ENCODE measurements at places on chromosomes 5 and 9. TPM values are rescaled to one million over a fixed set of nuclear protein-coding genes. Genes with fewer than 3 reads are reported as not detected.

- peak; percentile 38 for DNase-seq
Measured at GRCh38 chr5:117013280-117013877, 438.8 kb upstream of the SEMA6A start.

- no peak for DNase-seq
Measured at GRCh38 chr5:40826489-40827187, 8.4 kb downstream of the RPL37 start.

GRCh38 chr5:52789378-52789777 lies 1.7 kb downstream of the ITGA1 start:
- DNase-seq, result no peak

- no peak for DNase-seq
Measured at GRCh38 chr5:156715287-156715686, 134.8 kb upstream of the PPP1R2B start.

DNA sequence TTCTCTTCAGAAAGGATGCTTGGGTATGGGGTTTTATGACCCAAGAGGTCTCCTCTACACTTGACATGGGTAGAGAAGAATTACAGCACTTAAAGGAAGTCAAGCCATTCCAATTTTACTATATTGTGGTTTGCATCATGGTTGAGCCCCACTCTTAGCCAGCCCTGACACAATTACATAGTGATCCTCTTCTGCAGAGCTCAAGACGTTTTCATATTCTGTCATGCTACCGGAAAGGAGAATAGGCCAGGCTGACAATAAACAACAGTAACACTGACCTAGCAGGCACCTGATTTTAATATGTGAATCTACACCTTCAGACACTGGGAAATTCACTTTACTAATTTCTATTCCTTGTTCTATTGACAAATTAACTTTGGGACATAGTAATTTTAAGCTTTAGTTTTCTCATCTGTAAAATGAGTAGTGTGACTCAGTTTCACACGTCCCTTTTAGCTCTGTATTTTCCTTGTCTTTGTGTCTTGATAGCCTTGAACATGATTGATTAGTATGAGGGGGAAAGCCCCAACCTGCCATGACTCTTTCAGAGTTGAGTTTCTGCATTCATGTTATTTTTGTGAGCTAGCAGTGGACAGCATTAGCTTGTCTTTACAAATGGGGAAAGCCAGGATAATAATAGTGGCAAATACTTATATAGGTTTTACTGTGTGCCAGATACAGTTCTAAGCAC lies 83.8 kb downstream of the SV2C start:
- DNase-seq, result no peak

- no peak for DNase-seq
Measured at GRCh38 chr5:67679184-67679841, 482.7 kb upstream of the CD180 start.

Gene NSUN2
- total RNA-seq, result 116 TPM

DNA sequence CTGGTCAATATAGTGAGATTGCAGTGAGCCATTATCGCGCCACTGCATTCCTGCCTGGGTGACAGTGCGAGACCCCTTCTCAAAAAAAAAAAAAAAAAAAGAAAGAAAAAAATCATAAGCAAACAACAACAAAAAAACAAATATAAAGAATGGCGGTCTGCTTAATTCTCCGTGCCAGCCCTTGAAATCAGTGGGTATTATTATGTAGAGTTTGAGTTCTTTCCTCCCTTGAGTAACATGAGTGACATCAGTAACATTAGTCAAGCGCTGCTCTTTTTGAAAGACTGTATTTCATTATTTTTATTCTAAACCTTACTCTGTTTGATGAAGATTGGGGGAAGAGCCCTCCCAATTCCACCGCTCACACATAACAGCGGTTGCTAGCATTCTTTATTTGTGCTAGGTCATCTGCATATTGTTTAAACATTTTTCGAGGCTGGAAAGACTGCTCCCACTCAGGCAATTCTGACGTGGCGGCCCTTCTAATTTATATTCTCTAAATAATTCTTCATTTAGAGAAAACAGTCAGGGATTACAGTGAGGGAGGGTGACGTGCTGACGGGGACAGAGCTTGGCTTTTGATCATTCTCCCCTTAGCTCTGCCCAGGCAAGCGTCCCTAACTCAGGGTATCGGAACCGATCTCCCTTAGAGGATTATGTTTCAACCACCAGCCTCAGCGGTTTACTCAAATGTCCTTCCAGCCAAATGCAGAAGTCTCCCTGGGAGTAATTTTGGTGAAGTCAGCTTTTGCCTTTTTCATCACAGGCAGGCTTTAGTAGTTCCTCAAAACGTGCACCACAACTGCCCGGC lies 860 bp upstream of the MARCHF6 start:
- no peak for DNase-seq

Gene TMOD1
- 0.72 TPM for total RNA-seq

DNA sequence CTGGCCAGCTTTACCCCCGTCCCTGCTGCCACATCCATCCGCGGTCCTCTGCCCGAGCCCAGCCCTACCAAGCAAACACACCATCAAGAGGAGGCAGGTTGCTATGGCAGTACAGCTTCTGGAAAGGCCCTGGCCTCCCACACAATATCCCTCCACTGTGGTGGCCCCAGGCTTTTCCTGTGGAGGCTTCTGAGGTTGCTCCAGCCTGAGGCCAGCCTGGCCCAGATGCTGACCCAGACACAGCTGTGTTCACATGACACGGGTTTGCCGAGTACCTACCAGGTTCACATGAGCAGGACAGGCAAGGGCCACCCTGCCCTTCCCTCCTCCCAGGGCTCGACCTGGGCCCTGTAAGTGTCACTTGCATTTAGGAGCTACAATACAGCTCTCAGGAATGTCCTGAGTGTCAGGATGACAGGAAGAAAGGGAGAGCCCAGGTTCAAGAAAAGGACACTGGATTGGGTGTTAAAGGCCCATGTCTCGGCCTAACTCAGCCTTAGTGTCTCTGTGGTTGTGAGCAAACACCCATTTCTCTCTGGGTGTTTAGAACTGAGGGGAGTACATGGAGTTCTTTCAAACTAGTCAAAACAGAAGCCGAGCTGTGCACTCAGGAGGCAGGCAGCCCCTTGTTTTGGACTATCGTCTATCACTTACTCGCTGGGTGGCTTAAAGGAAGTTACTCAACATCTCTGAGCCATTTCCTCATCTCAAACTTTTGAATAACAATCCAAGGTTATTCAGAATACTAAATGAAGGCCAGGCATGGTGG lies 40.2 kb downstream of the NAIF1 start:
- no peak for DNase-seq

- DNase-seq, result no peak
Measured at GRCh38 chr5:69359699-69360098, 9.6 kb downstream of the AK6 start.

DNA sequence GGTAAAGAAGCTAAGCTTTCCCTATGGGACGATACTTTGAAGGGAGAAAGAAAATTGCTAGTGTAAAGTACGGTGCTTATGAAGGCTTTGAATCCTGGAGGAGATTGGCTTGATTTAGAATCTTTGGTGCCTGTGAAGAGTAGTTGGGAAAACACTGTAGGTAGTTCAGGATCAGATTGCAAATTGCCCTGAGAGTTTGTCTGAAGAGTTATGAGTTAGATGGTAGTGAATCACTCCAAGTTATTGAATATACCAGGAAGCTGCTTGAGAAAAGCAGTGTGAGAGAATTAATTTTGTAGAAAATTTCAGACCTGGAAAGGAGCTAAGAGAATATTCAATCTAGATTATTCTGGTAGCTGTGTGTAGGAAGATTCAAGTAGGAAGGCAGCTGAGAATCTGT lies 11.5 kb downstream of the MAN2A1 start:
- no peak for DNase-seq

DNA sequence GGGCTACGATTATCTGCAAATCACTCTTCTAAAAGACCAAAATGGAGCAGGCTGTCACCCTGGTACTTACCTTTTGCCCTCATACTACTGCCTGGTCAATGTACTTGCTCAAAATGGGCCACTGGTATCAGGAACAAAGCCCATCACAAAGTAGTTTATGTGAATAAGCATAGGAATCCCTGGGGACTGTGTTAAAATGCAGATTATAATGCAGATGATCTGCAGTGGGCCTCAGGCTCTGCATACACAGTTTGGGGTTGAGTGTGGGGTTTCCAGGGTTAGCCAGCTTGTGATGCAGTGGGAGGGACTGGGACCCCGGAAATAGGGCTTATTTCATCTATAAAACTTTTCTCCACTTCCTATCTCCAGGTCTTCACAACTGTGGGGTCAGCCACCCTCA lies 173.1 kb downstream of the HSD17B3 start:
- DNase-seq, result no peak

Gene MSMP
- 0.97 TPM for total RNA-seq

GRCh38 chr5:52759331-52759730 lies 28.4 kb upstream of the ITGA1 start:
- DNase-seq, result no peak

GRCh38 chr5:17213938-17214337 lies 3.5 kb upstream of the BASP1 start:
- DNase-seq, result no peak

DNA sequence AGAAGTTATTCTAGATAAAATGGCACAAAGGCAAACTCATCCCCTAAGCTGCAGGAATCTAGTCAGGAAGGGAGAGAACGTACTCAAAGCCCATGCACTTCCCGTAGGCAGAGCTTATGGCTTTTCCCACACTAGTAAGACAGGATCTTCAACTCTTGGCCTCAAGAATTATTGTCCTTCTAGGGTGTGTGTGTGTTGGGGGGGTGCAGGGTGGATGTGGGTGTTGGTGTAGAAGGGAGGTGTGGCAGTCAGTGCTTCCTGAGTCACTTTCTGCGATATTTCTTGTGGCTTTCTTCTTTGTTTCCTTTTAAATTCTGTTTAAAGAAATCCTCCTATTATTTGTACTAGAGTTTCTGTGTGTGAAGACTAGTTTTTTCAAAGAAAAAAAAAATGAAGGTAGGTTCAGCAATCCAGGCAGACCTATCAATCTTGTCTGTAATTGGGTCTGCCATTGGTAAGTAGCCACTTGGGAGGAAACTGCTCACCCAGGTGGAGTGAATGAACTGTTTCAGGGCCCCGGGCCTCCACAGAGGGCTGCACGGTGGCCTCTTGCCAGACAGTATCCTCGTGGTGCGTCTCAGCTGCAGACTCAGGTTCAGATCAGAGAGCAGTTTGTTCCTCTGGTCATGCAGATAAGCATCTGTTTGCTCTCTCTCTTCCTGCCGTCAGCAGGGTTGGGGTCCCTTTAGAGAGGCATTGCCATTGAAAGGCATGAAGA lies 131.9 kb downstream of the NPR3 start:
- no peak for DNase-seq

Gene PCDHB9
- 2.6 TPM for total RNA-seq

- no peak for DNase-seq
Measured at GRCh38 chr5:179205277-179205676, 140.0 kb downstream of the ADAMTS2 start.

- DNase-seq, result no peak
Measured at GRCh38 chr5:64229163-64229774, 63.6 kb downstream of the RNF180 start.
